HT-29 (cell line): ENCODE measurements at places on chromosomes 12 and 14. TPM values are rescaled to one million over a fixed set of nuclear protein-coding genes. Genes with fewer than 3 reads are reported as not detected.

The TRPV4 gene
- 0.05 TPM in 1 of 2 replicates, not detected in the other for total RNA-seq

The CPNE6 gene
- not detected in 2 replicates for total RNA-seq

The TOX4 gene
- 16.0 and 20.3 TPM in 2 replicates for total RNA-seq

The GALNT16 gene
- not detected in 2 replicates for total RNA-seq

The KLHDC1 gene
- total RNA-seq: not detected in 2 replicates

The MMP14 gene
- 1.7 and 3.9 TPM in 2 replicates for total RNA-seq

The SIX1 gene
- total RNA-seq: 0.05 TPM in 1 of 2 replicates, not detected in the other

The PTMS gene
- 87.6 and 105 TPM in 2 replicates for total RNA-seq

The C3AR1 gene
- not detected in 2 replicates for total RNA-seq

The METAP2 gene
- 38.8 and 45.6 TPM in 2 replicates for total RNA-seq

The FAM222A gene
- 4.8 and 5.1 TPM in 2 replicates for total RNA-seq

The MORN3 gene
- 0.05 and 0.13 TPM in 2 replicates for total RNA-seq

The CPNE8 gene
- total RNA-seq: 2.6 and 5.8 TPM in 2 replicates

The GRIN2B gene
- total RNA-seq: 0.08 and 0.29 TPM in 2 replicates

The TRMT5 gene
- total RNA-seq: 2.8 and 6.6 TPM in 2 replicates

The LALBA gene
- not detected in 2 replicates for total RNA-seq

The KRT3 gene
- total RNA-seq: not detected in 2 replicates

The HELB gene
- 1.7 and 2.1 TPM in 2 replicates for total RNA-seq

The CMA1 gene
- not detected in 2 replicates for total RNA-seq

The CCDC197 gene
- not detected in 2 replicates for total RNA-seq
